ENCODE measurements at places on chromosomes 7 and 10.

DNA sequence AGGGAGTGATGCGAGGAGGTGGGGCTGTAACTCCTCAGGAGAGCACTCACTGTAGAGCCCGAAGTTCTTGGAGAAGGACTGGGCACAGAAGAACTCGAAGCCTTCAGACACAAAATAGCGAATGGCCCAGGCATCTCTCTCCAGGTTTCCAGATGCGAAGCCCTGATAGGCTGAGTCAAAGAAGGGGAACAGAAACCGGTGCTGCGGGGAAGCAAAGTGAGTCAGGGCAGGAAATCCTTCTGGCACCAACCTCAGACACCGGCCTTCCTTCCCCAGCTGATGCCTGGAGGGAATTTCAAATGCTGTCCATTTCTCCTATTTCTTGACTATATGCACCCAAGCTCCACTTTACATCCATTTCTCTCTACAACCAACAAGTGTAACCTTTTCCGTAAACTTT, 26.8 kb downstream of the GOT1 start:
- no peak for DNase-seq

DNA sequence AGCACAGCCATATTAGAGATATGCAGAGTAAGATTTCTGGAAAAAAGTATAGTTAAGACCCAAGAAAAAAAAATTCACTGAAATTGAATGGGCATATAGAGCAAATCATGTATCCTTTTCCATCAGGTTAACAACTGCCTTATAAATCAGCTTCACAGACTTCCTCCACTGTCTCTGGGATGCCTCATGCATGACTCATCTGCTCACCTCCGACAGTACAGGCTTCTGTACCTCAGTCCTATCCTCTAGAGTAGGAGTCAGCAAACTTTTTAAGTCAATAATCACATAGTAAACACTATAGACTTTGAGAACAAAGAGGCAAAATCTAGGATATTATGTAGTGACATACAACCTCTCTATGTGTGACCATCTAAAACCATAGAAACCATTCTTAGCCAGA, 211.6 kb upstream of the SP8 start:
- no peak for DNase-seq

DNA sequence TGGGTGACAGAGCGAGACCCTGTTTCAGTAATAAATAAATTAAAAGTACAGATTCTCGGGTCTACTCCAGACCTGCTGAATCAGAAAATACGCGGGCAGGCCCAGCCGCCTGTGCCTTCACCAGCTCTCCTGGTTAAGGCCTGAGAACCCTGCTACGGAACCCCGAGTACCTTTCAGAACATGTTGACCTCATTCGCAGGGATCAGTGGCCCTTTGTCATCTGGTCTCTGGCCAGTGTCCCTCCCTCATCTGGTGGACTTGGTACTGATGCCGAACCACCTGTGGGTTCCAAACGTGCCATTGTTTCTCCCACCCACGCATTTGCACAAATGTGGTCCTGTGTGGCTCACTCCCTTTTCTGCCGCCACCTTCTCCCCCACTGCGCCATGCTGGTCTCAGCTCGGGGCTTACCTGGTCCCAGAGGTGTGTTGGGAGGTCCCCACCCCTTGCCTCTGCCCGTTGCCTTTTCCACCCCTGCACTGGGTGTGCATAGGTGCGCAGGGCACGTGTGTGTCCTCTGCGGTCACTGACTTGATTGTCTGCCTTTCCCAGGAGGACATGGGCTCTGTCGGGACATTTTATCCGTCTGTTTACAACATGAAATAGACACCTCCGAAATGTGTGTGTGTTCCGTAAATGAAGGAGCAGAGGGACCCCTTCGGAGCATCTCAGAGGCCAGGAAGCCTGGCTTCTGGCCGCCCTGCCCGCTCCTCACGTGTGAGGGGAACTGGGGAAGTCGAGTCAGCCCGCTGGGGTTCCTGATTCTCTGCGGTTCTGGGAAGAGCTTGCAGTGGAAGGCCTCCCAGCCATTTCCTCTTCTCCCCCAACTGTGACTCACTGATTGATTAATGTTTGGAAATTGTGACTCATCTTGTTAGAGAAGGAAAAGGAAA, 135.2 kb downstream of the CUX1 start:
- no peak for DNase-seq

DNA sequence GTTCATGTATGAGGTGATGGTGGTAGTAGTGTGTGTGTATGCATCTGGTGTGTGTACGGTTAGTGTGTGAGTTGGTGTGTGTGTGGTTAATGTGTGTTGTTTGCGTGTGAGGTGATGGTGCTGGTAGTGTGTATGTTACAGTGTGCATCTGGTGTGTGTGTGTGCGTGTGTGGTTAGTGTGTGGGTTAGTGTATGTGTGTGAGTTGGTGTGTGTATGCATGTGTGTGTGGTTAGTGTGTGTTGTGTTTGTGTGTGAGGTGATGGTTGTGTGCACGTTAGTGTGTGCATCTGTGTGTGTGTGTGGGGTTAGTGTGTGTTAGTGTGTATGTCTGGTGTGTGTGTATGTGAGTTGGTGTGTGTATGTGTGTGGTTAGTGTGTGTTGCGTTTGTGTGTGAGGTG, 153.0 kb downstream of the ACTR3B start:
- DNase-seq = no peak

- DNase-seq = no peak
These were observed 17.0 kb downstream of the PIK3AP1 start for GRCh38 chr10:96703358-96703757.

DNA sequence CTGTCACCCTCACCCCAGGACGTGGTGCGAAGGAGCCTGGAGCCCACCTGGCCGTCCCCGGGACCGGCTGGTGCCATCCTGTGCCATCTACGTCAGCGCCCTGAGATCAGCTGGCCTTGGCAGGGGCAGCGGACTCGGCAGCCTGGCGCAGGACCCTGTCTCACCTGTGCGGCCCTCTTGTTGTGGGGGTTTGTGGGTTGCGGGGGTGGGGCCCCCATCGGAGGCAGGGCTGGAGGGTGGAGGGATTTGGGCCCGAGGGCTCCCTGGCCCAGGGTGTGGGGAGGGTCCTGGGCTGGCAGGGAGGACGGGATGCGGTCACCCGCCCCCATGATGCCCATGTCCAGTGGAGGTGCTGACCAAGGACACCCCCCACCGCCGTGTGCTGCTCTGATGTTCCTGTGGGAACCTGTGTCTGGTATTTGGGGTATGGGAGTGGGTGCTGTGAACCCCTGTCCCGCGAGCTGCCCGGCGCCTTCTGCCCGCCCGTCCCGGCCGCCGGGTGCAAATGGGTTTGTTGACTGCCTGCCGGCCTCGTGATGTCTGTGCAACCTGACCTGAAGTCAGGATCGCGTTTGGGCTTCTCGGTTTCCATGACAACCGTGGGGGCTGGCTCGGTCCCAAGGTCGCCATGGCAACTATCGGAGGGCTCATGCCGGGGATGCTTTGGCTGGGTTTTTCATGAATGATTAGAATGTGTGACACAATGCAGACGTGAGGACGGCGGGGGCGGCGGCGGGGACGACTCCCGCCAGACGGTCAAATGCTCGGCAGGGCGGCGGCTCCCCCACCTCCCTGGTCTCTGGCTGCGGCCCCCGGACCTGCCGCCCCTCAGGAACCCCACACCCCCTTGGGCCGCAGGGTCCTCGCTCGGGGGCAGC, 7.3 kb downstream of the MAFK start:
- DNase-seq = no peak

DNA sequence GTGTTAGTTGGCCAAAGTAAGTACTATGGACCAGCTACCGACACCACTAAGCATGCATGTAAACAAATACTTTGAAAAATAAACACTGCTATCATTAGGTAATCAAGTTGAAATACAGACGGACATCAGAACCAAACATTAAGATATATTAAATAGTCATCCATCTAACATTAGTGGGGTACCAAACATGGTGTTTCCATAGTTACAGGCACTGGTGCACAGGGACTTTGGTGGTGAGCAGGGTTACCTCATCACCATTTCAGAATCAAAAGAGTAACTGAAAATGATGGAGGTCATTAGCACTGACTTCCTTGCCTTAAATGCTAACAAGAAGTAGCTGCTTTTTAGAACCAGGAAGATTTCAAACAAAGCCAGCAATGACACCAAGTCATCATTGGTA, 23.9 kb downstream of the EBLN1 start:
- DNase-seq = no peak

DNA sequence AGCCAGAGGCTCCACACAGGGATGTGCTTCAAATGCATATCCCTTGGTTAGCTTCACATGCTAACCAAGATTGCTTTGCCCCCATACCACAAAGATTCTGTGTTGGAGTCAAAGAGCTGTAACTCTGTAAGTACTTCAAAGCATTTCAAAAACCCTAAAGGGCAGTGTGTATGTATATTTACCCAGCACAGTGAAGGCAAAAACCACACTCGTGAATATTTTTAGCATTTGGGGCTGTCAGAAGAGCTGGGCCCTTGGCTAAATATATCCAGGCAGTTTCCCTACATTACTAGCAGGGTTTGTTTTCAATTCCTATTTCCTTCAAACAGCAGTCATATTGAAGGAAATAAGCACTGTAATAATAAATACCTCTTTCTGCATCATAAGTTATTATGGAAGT, 84.2 kb upstream of the STEAP1B start:
- no peak for DNase-seq

DNA sequence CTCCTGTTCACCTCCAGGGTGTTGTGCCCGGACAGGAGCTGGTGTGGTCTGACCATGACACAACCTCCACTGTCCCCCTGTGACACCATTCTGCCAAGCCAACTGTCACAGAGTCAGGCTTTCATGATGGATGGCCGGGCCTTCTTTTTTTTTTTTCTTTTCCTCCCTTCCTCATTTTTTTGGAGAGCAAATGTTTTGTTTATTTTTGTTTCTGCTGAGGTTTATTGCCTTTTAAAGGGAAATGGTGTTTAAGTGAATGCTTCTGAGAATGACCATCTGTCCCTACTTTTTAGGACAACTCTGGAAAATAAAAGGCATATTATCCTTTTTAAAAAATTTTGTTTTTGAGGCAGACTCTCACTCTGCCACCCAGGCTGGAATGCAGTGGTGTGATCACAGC, 115.1 kb upstream of the NPS start:
- DNase-seq = no peak

GRCh38 chr7:80681272-80681885, 42.9 kb downstream of the CD36 start:
- DNase-seq = no peak

DNA sequence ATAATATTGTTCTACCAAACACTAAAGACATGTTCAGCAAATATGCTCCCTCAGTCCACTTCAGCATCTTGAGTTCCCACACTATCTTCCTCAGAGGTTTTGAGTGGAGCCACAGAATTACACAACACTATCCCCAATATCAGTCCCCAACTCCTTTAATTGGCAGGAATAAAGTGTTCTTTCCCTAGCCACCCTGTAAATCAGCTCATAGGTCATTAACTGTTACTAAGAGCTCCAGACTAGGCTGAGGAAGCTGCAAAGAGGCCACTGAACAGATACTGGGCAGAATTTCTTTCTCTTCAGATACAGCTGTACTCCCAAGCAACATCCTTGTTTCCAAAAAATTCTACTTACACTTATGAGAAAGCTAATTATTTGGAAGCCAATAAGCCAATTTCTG, 11.6 kb upstream of the KAT6B start:
- DNase-seq = no peak
